Thyroid gland (tissue), 4 donors: ENCODE measurements at places on chromosomes 12 and 14.

GRCh38 chr14:103619057-103619456 is 10.0 kb upstream of the KLC1 start:
- DNase-seq, result no peak

GRCh38 chr14:68231898-68232297 is 412.3 kb downstream of the RAD51B start:
- no peak for DNase-seq

GRCh38 chr12:110141389-110141788 is 17.2 kb downstream of the IFT81 start:
- no peak for DNase-seq

GRCh38 chr12:49982246-49983087 is 9.7 kb downstream of the AQP6 start:
- no peak for DNase-seq

- peak; percentile 45 for DNase-seq
These were observed 31.1 kb downstream of the SSH1 start for GRCh38 chr12:108826101-108826806.

GRCh38 chr14:88129306-88130056 is 124.5 kb downstream of the GPR65 start:
- no peak for DNase-seq
